ENCODE measurements at places on chromosomes 3 and 15.

DNA sequence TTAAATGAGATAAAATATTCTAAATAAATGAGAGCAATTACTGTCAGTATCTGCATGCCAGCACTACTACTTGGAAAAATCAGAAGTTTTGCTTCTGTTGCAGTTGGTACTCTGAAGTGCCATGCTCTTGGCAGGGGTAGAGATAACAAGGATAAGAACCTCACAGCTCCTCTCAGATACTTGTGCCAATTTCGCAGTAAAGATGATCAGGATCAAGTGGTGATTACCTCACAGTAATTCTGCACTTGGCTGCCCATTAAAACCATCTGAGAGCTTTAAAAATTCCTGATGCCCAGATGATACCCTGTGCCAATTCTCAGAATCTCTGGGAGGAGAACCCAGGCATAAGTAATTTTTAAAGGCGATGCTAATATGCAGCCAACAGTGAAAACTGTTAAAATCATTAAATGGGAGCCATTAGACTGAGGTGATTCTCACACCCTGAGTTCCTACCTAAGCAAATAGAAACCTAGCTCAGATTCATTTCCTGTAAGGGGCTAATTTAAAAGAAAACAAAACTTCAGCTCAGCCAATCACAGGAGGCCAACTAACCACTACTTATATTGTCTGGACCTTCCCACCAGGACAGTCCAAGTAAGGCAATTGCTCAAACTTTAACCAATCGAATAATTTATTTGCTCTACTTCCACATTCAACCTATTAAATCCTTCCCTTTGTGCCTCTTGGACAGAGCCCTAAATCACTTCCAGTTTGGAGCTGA, 171.2 kb downstream of the KCNMB2 start:
- DNase-seq = peak; percentile 62

DNA sequence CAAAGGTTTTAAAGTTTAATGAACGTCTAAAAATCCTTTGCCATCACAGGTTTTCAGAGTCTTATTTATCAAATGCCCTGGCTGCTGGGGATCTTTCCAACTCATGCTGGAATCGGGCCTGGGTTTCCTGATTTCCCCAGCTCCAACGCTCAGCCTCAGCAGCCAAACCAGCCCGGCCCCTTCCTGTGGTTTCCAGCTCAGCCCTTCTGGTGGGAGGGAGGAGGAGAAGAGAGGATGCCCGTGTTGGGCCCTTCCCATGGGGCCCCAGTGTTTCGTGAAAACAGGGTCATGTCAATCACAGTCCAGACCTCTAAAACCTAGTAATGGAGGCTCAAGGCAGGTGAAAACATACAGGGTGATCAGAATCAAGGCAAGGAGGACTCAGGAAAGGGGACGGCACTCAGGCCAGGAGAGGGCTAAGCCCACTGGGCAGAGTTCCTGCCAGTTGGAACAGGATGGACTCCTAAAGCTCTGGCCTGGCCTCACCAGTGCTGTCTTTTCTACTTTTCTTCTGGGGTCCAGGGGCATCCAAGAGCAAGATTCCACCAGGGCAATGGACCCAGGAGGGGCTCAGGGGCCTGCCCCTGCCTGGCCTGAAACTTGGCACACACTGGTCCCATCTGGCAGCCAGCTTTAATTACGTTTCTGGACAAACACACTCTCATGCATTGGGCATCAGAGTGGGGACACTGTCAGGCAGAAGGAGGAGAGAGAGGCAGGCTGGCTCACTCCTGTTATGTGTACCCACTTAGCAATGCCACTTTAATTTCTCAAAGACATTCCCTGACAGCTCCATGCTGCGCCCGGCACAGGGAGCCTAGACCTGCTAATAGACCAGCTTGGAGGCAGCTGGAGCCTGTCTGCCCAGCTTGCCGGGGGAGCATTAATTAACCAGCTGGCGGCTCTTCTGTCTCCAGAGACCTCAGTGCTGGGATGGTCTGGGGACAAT, 194.6 kb downstream of the FAM43A start:
- peak; percentile 89 for DNase-seq

DNA sequence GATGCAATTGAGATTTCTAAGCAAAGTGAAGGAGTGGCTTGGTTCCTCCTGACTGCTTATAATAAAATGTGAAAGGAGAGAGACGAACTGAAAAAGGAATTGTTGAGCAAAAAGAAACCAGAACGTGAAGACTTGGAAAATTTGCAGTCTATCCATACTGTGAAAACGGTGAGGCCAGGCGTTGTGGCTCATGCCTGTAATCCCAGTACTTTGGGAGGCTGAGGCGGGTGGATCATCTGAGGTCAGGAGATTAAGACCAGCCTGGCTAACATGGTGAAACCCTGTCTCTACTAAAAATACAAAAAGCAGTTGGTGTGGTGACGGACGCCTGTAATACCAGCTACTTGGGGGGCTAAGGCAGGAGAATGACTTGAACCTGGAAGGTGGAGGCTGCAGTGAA, 56.7 kb upstream of the TSPAN3 start:
- no peak for DNase-seq

DNA sequence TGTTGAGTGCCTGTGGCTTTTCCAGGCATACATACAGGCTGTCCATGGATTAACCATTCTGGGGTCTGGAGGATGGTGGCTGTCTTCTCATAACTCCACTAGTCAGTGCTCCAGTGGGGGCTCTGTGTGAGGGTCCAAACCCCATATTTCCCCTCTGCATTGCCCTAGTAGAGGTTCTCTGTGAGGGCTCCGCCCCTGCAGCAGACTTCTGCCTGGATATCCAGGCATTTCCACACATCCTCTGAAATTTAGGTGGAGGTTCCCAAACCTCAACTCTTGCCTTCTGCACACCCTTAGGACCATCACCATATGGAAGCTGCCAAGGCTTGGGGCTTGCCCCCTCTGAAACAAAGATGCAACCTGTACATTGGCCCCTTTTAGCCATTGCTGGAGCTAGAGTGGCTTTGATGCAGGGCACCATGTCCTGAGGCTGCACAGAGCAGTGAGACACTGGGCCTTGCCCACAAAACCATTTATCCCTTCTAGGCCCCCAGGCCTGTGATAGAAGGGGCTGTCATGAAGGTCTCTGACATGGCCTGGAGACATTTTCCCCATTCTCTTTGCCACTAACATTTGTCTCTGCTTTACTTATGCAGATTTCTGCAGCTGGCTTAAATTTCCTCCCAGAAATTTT, 400.1 kb upstream of the MDFIC2 start:
- no peak for DNase-seq

- peak; percentile 10 for DNase-seq
These were observed 12.4 kb downstream of the PCCB start for GRCh38 chr3:136262559-136262958.

DNA sequence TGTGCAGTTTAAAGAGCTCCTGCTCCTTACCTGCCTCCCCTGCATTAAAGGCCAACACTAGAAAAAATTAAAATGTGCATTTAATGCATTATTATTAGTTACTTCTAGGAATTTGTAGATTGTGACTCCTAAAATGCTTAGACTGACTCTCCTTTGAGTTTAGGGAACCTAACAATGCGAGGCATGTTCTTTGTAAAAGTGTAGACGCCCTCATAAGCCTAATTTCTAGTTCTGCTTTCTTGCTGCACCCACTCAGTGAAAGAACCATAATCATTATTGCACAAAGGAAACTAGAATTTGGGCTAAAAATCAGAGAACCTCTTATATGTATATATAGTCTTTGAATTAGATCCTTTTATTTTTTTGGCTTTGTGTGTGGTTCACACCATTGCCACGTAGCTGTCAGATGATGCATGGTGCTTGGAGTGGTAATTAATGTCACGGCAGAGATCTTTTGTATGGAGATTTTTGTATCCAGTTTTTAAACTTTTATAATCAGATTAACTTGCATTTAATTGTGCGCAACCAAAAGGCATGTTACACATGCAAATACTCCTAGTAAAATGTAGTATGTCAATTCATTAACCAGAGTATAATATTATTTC, 710 bp downstream of the ABHD10 start:
- DNase-seq = peak; percentile 39

- DNase-seq = no peak
These were observed 47.2 kb upstream of the SLC41A3 start for GRCh38 chr3:126130981-126131745.

DNA sequence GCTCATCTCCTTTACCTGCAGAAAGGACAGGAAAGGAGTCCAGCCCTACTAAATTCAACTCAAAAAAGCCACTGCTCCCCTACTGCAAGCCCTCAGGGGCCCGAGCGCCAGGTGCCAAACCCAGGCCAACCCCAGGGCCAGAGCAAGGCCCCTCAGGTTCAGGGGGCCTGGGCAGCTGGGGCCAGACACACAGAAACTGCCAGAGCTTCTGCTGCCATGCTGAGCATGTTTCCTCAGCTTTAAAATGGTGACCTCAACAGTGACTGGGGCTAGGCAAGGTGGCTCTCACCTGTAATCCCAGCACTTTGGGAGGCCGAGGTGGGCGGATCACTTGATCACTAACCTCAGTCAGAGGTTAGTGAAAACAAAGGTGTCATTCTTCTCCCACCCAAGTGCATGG, 38.8 kb downstream of the KLHL25 start:
- no peak for DNase-seq

DNA sequence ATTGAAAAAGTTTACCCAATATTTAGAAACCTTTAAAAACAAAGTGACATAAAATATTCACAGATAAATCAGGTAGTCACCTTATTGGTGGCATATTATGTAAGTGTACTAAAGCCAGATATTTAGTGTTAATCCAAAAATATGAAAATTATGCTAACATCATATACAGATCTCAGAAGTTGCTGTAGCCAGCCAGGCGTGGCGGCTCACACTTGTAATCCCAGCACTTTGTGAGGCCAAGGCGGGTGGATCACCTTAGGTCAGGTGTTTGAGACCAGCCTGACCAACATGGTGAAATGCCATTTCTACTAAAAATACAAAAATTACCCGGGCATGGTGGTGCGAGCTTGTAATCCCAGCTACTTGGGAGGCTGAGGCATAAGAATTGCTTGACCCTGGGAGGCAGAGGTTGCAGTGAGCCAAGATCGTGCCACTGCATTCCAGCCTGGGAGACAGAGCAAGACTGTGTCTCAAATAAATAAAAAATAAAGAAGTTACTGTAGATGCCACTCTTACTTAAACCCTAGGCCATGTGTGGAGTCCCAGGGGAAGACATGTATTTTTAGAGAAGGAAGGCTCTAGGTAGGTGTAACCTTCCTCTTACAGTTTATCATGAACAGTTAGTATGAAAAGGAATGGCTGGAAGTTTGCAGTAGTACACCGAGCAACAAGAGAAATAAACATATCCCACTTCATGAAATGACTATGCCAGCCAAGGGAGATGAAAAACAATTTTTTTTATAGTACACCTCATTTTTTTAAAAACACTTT, 9.6 kb downstream of the SETD5 start:
- no peak for DNase-seq

DNA sequence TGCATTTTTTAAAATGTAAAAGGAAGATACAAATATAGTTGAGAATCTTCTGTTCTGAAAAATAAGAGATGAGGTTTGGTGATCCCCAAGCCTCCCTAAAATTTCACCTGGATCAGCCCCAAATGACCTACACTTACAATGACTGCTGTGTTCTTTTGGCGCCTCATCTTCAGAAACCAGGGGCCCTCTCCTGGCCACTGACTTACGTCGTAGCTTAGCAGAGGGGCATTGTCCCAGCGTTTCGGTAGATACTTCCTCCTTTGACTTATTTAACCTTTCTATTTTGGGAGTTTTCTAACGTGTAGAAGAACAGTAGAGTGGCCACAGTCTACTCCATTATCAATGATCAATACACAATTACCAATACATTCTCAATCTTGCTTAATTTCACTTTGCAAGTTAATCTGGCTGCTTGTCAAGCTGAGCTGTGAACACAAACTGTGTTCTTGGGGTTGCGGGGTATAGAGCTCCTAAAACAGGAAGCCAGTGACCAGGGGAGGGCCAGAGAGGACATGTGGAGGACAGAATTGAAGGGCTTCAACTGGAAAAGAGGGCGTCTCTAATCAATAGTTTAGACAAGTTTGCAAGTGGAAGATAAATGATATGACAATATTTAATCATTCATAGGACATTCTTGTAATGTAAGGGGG, 419.5 kb downstream of the LPP start:
- no peak for DNase-seq

DNA sequence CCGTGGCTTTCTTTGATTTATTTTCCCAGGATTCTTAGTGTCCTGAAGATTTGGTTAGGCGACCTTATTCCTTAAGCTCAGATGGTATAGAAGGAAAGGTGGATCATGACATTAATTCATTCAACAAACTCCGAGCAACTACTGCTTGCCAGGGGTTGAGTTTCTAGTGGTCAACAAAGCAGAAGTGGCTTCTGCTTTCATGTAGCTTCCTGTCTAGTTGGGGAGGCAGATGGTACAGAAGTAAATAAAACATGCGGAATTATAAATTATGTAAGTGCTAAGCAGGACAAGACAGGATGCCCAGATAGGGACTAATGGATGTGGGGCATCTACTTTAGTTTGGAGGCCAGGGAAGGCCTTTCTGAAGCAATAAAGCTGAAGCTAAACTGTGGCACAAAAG, 15.6 kb downstream of the EEFSEC start:
- DNase-seq = no peak

DNA sequence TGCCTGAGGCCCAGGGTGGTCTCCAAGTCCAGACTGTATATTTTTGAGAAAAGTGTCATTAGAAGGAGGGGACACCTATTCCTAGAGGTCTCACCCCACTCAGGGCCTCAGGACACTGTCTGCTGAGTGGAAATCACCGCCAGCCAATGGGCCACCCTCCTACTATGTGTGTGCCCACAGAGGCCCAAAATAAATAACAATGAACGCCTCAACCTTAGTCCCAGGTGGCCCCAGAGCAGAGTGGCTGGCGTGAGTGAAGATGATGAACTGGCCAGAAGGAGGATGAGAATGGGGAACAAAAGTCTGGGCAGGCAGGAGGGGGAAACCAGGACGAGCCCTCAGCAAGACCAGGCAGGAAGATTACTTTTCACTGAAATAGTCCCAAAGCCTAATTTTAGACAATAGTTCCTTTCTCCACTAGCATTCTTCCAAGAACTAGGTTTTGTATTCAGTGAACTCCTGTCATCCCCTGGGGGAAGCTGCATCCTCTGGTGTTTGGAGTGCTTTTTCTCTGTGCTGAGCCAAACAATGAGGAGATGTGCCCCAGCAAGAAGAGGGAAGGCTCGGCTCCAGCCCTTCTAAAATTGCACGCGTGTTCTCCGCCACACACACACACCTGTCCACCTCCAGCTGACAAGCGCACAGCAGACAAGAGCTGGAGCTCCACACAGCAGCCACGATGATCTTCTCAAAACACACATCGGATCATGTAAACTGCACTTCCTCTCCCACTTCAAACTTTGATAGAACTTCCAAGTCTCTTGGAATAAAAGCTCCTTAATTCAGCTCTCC, 72.2 kb downstream of the ADCY5 start:
- DNase-seq = no peak

- DNase-seq = no peak
These were observed 81.0 kb upstream of the LMCD1 start for GRCh38 chr3:8420612-8421011.

DNA sequence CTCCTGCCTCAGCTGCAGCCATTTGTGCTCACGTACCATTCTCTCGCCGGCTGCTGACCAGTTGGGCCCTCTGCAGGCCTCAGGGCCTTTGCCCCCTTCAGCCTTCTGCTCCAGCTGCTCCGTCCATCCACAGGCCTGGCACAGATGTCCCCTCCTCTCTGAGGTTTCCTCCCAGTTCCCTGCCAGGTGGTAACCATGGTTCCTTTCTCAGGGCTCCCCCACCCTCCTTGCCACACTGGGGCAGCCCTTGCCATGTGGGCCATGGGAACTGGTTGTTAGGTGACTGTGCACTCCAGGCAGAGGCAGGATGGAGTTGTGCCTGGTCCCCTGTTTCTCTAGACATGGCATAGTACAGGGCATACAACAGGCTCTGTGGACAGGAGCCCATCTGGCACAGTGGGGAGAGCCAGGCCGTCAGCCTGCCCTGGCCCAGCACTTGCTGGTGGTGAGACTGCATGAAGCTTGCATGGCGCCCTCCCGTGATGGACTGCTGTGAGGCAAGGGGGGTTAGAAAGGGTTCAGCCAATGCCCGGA, 148.9 kb downstream of the DNAJB8 start:
- no peak for DNase-seq

Data from NCI-H1694 treated with DMSO at 0.1 percent for 48 hours (cell line).